ENCODE measurements at places on chromosomes 7 and 10.

DNA sequence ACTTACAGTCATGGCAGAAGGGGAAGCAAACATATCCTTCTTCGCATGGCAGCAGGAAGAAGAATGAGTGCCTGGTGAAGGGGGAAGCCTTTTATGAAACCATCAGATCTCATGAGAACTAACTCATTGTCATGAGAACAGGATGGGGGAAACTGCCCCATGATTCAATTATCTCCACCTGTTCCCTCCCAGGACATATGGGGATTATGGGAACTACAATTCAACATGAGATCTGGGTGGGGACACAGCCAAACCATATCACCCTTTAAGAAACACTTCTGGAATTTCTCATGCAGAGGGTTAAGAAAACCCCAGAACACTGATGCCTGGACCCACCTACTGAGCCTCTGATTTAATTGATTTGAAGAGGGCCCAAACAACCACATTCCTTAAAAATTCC is 63.3 kb upstream of the DNAJB12 start:
- no peak for DNase-seq

- no peak for DNase-seq
Measured at GRCh38 chr10:111023060-111023459, 53.8 kb upstream of the ADRA2A start.

DNA sequence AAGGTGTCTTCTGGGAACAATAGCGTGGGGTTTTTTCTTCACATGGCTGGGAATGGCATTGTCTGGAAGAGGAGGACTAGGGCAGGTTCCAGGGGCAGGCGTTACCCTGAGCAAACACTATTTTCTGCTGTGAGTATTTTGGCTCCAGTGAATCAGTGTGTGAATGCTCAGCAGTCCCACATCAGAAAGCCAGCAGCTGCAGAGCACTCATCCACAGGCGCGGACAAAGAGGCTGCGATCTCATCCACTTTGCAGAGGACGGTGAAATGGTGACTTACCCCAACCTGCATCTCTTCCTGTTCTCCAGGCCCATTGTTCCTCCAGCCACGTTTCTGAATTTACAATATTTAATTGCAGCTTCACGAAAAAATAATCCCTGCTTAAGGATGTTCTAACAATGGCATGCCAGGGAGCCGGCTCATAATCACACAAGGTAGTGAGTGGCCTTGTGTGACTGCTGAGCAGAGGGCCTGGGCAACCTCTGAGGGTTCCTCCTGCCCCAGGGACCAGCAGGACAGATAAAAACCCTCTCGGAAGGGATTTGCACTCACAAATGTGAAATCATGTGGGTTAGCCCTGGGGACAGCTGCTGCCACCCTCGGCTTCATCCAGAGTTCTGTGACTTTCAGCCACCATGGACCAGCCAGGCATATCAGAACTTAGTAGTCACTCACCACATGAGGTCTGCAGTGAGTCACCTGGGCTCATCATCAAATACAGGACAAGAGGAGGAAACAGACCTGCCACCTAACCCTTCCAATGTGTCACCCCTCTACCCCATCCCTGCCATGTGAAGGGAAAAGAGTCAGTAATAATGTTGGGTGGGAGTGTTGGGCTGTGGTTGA is 65.0 kb upstream of the EN2 start:
- DNase-seq = no peak

DNA sequence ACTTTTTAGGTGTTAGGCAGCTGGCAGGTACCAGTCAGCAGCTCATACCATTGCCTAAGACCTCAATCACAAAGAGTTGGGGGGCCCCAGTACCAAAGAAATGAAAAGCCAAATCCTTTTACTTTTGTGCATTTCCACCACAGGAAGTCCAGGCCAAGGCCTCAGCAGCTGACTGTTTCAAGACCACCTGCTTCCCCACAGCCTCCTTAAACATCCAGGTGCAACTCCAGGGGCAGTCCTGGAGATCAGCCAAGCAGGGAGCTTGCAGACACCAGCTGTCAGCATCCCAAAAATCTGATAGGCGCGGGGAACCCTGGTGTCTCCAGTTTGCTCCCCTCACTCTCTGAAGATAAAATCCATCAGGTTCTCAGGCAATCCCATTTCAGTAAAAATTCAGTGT is 91.5 kb upstream of the EFCAB10 start:
- peak; percentile 54 for DNase-seq

GRCh38 chr10:112370424-112370819 is 3.5 kb upstream of the ACSL5 start:
- no peak for DNase-seq

DNA sequence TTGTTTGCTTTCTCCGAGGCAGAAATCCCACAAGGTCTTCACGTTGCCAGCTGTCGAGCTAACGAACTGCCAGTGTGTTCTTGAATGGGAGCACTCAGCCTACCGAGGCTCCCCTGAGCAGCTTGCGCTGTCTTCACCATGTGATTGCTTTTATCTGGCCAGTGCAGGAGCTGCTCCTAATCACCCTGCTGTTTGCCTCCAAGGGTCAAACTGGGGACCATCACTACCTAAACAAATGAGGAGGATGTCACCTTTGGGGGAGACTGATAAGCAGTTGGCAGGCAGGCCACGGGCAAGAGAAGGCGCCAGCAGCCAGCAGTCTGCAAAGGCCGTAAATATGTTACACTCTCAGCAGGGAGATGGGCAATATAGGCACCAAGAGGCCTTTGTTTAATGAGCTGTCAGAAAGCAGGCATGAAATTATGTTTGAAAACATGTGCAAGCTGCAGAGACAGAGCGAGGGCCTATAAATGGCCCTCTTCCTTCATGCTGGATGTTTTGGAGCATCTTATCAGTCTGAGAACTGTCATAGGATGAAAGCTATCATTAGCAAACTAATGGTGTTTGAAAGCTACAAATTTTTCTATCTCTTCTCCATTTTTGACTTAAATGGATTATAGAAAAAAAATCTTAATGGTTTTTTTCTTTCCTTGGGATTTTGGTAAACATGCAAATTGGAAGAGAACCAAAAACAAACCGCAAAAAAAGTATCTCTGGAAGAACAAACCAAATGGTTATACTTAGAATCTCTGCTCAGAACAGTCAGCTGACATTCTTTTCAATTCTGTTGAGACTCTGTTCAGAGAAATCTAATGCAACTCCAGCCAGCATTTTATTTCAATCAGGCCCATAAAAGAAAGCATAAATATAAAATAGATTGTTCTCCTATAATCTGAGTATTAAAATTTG is 267.3 kb upstream of the NPVF start:
- no peak for DNase-seq

DNA sequence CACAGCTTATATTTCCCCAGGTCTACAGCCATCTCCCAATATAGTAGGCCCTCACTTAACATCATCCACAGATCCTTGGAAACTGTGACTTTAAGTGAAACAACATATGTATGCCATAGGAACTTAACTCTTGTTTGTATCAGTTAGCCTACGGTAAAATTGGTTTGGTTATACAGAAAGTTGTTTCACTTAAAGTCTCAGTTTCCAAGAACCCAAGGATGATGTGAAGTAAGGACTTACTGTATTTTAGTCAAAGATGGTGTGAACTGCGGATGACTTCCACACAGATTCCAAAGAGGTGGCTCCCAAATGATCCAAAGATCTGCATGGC is 56.4 kb upstream of the MRLN start:
- no peak for DNase-seq

Measured in DND-41 (cell line).